ENCODE measurements at places on chromosomes 2 and 18. TPM values are rescaled to one million over a fixed set of nuclear protein-coding genes. Genes with fewer than 3 reads are reported as not detected.

DNA sequence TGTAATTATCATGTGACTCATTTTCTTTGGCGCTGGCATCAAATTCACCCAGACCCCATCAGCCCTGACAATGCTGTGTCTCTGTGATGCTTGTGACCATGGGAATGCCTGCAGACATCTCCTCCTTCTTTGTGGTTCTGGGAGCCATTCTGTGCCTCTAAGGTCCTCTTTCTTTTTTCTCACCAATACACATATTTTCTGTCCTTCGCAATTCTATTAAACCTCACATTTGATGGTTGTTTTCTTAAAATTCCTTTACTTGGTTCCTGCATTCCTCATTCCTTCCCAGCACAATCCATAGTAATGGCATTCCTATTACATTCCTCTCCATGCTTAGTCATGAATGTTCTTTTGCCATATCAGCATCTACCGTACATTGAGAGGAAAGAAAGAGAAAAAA is 375.3 kb downstream of the PIK3C3 start:
- H3K4me3 ChIP-seq = no peak overlapping the region
- no peak for DNase-seq
- H3K36me3 ChIP-seq = no peaks in the 10 kb centered on the region
- no peaks in the 10 kb centered on the region for H3K27me3 ChIP-seq

DNA sequence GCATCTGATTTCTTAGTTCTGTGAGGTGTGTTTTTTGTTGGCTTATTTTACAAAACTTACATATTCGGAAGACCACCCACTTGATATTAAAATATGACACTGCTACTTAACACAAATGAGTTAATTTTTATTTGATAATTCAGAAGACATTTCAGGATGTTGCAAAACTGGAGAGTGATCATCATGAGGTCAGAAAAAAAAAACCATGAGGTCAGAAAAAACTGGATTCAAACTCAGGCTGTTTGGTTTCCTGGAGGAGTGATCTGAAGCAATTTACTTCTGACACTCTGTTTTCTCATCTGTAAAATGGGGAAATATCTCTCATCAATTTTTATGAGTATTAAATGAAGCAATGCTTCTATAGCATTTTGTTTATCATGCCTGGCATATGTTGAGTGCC is 1.8 kb upstream of the CCBE1 start:
- H3K4me3 ChIP-seq = no peak overlapping the region
- DNase-seq = no peak
- H3K36me3 ChIP-seq = no peaks in the 10 kb centered on the region

DNA sequence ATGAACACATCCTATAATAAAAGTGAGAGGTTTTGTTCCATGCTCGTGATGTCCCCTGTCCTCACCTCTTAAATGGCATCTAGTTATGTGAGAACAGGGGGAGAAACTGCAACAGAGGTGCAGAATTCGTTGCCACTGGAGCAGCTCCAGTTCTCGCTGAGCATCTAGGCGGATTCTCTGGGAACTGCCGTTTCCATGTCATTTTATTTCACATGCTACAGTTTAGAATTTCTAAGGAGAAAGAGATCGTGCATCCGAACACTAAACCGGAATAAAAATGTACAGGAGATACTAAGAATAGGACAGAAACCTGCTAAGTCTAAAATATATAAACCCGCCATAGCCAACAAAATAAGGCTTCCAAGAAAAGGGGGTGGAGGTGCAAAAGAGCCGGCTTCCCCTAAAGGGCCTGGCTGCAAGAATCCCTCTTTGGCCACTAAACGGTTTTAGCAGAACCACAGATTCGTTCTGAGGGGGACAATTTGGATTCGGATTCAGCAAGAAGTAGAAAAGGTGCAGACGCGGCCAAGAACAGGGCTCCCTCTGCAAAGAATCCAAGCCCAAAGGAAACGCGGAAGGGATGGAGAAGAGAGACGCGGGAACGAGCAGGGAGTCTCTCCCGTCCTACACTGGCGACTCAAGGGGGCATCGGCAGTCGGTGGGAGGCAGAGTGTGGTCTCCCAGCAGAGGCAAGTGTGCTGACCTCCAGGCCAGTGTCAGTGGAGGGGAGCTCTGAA is 1.3 kb downstream of the TMEM163 start:
- peaks cover 11% of the 10 kb centered on the region for H3K27me3 ChIP-seq
- no peak overlapping the region for H3K4me3 ChIP-seq
- H3K27ac ChIP-seq = no peak overlapping the region
- no peaks in the 10 kb centered on the region for H3K4me1 ChIP-seq
- no peaks in the 10 kb centered on the region for H3K36me3 ChIP-seq
- no peak for DNase-seq

GRCh38 chr2:72036173-72036545 is 111.5 kb downstream of the CYP26B1 start:
- no peak overlapping the region for H3K27ac ChIP-seq
- H3K36me3 ChIP-seq = no peaks in the 10 kb centered on the region
- no peak overlapping the region for H3K4me3 ChIP-seq
- no peak for DNase-seq

DNA sequence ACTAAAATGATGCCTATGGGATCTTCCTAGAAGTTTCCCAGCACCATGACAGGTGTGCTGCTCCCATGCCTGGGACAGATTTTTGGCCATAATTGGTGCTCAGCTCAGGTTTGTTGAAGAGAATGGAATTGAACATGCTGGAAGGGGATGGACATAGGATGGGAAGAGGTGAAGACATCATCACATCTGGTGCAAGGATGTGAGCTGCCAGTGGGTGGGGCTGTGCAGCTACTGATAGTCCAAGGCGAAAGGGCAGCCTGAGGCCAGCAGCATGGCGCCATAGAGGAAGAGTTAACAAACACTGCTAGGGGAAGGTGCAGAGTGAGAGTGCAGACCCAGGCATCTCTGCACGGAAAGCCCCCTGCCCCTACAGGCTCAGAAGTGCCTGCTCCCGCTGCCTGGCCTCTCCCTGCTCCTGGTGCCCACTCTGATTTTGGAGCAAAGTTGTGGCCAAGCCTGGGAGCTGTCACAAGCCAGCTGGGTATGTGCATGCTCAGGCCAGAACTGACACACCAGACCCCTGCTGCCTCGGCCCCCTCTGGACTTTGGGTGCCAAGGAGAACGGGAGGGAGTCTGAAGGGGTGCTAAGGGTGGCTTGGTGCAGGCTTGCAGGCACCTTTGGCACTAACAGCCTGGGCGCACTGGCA is 178.6 kb downstream of the ZBTB7C start:
- no peak overlapping the region for H3K4me3 ChIP-seq
- peak; percentile 31 for DNase-seq
- no peak overlapping the region for H3K27ac ChIP-seq
- no peaks in the 10 kb centered on the region for H3K4me1 ChIP-seq
- no peaks in the 10 kb centered on the region for H3K27me3 ChIP-seq

- H3K4me1 ChIP-seq = peaks cover 26% of the 10 kb centered on the region
- DNase-seq = peak; percentile 36
- peak within 1 kb of the TSS; percentile 64 for H3K4me3 ChIP-seq
- no peaks in the 10 kb centered on the region for H3K27me3 ChIP-seq
- peak within 1 kb of the TSS; percentile 57 for H3K27ac ChIP-seq
- H3K36me3 ChIP-seq = no peaks in the 10 kb centered on the region
Measured at GRCh38 chr18:65750389-65751154, at the start of gene CDH7. TSS of gene CDH7 (plus strand) at chr18:65751012. CDS start at chr18:65762843, 11,831 bp downstream.

Gene ZAP70
- 0.30 TPM for total RNA-seq

Gene UPP2
- not detected for total RNA-seq

Gene TCF23
- total RNA-seq = not detected

Gene APOB
- total RNA-seq = 0.08 TPM

Gene NEU4
- 6.8 TPM for total RNA-seq

Measured in SJCRH30 (cell line).